ENCODE measurements at places on chromosomes 5 and 9.

DNA sequence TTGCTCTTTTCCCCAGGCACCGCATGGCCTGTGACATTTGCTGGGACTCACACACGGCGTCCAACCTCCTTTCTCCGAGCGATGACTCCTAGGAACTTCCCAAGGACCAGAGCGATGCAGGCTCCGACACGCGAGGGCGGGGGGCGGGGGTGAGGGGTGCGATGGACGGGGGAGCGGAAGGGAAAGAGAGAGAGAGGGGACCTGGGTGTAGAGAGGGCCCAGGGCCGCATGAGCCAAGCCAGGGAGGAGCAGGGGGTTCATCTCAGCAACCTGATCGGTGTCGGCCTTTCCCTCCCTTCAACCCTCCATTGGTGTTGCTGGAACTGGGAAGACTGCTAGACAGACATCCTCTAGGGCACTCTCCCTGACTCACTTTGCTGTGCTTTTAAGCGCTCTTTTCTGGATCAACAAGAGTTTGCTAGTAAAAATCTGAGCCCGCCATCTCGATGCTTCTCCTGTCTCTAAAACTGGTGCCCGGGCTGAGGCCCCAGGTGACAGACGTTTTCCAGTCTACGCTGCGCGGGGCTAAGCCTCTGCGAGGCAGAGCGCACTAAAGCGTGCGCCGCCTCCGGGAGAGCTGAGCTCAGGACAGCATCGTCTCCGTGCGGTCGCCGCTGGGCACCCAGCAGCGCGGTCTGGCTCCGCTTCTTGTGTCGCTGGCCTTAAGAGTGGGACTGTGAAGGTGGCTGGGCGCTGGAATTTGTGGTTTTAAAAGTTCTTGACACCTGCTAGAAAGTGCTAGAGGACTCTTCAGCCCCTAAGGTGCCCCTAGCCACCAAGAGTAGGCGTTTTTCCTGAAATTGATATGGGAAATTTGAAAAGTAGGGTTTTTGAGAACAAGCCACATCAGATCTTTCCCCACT is 1.0 kb upstream of the TSLP start:
- DNase-seq, result peak; percentile 65

DNA sequence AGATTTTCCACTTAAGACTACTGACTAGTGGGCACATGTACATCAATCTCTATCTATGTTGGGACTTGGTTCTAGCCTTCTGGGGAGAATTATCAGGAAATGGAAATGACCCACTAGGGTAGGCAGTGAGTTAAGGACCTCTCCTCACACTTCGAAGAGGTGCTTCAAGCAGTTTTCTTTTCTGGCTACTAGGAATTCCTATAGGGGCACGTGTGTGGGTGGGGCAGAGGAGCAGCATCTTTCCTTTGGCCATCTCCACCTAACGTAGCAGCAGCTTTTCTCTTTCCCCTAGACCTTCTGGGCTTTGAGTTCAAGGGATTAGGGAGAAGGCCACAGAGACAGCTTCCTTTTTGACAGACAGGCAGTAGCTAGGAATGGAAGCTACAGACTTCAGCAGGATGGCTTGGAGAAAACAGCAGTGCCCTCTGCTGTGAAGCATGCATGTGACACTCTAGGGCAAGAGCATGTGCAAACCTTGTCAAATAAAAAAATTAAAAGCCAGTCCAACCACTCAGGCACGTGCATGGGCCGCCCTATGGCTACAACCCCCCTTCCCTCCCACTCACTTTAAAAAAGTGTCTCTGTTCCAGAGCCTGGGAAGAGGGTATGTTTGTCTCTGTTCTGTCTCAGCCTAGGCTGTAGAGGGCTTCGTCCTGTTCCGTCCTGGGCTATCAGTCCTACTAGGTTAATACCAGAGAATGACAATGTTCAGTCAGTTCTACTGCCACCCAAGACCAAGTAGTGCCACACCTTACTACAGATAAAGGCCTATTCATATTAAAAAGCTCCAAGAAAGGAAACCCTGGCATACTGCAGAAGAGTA is 8.7 kb upstream of the GFRA3 start:
- DNase-seq, result no peak

DNA sequence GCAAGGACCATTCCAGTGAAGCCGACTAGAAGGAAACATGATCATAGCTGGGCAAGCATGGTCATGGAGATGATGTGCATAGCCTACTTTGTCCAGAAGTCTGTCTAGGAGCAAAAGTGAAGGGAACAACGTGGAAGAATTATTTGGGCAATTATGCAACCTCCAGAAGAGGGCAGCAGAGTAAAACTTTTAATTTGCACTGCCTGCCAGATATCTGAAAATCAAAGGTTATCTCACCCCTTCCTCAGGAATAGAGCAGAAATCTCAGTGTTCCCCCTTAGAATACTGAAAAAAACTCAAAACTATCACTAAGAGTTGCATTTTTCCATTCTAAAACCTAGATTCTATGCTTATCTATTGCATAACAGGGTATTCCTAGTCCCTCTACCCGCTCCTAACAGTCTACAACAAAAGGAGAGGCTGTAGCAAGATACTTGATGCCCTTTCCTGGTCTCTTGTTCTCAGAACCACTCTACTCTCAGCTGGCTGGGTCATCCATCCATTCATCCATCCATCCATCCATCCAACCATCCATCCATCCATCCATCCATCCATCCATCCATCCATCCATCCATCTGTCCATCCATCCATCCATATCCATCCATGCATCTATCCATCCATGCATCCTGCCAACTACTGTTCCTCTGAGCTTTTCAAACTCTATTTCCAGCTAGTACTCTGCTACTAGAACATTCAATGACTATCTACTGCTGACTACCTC is 8.4 kb upstream of the SETD9 start:
- DNase-seq, result peak; percentile 62

DNA sequence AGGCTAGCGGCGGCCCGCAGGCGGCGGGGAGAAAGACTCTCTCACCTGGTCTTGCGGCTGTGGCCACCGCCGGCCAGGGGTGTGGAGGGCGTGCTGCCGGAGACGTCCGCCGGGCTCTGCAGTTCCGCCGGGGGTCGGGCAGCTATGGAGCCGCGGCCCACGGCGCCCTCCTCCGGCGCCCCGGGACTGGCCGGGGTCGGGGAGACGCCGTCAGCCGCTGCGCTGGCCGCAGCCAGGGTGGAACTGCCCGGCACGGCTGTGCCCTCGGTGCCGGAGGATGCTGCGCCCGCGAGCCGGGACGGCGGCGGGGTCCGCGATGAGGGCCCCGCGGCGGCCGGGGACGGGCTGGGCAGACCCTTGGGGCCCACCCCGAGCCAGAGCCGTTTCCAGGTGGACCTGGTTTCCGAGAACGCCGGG is 253 bp downstream of the SLC12A2 start:
- DNase-seq, result no peak

GRCh38 chr5:66529704-66530103 is 66.5 kb upstream of the MAST4 start:
- DNase-seq, result no peak

DNA sequence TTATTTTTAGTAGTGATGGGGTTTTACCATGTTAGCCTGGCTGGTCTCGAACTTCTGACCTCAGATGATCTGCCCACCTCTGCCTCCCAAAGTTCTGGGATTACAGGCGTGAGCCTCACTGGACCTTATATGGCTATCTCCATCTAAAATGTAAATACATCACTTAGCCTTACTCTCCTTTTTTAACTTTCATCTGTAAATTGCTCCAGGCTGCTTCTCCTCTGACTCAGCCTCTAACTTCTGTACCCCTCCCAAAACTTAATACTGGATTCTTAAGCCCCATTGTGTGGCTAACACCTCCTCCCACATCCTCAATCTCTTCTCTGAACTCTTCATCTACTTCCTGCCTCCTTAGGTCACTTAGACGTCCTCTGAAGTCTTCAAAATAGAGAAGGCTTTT is 4.0 kb downstream of the SNX30 start:
- DNase-seq, result no peak

DNA sequence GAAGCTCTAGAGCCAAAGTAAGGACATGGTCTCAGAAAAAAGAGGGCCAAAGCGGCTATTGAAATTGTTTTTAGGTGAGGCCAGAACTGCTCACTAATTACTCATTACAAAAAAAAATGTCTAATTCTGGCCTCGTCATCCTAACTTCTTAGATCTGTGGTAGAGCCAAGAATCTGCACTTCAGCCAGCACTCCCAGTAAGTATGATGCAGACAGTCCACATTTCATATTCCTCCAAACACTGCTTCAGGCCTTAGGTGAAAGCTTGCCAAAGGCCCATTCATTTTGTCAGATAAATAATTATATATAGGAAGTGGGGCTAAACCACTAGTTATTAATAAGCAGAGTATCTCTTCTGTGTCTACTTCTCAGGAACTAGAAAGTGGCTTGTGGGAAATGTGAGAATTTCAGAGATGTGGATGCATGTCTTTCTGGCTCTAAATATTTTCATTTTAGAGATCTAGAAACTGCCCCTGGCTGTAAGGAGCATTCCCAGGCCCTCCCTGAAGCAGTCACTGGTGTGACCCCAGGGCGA is 554.0 kb downstream of the TLE4 start:
- no peak for DNase-seq

DNA sequence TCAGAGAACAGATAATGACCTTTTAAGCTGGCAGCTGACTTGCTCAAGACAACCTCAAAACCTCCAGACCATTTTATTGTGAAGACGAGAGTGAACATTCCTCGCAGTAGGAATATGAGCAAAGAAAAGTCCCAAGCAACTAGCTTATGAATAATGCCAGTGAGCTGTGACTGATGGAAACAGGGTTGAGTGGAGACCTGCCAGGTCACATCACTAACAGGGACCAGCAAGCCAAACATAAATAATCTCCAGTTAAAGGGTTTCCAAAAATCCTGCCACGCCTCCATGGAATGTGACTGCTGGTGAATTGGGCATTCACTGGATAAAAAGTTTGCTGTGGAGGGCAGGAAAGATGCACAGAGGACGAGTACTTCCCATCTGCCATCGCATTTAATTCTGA is 185.4 kb downstream of the CRB2 start:
- no peak for DNase-seq

- DNase-seq, result no peak
Observed at GRCh38 chr9:37468620-37469019, 3.4 kb upstream of the ZBTB5 start.

DNA sequence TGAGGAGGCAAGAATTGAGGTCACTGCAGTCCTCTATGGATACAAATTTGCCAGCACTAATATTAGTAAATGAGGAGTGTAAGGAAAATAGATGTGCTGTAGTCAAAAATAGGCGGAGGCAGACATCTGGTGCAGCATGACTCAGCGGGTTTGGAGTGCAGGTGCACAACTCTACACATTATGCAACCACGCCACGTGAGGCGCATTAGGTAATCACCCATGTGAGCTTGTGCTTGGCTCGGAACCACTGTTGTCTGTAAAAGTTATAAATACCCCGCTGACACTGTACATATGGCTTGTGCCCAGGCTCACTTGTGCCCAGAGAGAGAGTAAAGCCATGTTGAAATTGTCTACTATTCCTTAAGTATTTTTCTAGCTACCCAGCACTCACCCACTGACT is 623.5 kb upstream of the NUDT12 start:
- no peak for DNase-seq

DNA sequence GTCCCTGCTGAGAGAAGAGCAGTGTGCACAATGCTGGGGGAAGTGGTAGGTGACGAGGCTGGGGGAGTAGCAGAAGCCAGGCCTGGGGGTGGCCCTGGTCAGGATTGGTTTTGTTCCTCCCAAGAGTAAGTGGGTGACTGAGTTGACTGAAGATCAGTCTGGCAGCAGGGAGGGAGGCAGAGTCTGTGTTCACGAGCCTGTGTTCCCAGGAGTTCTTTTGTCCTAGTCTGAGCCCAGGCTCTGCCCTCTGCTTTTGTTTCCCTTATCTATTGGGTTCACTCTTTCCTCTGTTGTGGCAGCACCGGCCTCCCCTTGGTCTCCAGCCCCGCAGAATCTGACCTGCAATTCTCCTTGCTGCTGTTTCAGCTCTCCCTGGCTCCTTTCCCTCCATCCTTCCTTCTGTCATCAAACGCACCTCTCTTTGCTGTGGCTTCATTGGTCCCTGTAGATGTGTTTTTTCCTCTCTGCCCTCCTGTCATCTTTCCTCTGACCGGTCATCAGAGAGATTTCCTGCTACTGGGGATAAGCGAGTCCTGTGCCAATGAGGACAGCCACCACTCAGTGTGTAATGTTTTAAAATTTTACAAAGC is 607.4 kb downstream of the KIF4B start:
- no peak for DNase-seq

GRCh38 chr9:96068511-96068910 is 193.0 kb downstream of the ERCC6L2 start:
- DNase-seq, result no peak

DNA sequence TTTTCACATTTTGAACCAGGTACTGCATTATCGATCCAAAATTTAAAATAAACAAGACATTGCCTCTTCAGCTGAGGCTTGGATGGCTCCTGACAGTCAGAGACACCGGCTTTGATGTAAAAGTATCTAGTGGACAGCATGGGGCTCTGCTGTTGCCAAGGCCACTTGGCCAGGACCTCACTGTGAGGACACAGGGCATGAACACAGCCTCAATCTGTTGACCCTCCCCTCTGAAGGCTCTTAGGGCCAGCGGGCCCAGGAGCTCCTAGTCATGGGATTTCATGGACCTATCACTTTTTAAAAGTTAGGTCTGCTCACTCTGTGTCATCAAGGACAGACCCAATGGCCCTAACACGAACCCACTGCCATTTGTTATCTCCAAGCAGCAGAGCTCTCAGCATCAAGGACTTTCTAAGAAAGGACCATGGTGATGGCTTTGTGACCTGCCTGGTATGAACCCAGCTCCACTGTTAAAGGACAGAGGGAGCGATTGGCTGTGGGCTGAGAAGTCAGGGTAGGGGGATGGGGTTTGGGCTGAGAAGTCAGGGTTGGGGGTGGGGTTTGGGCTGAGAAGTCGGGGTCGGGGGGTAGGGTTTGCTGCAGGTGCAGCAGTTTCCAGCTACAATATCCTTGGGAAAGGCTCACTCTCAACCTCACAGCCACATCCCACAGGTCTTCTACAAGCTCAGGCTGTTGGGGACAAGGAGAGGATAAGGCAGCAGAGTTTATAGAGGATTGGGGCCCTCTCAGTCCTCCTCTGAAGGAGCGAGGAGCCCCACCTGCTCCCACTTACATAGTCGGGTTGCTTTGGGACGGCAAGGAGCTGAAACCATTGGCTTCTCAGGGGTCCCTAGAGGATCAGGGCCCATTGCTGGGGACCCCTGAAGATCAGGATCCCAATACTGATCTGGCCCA is 146.8 kb downstream of the BARX1 start:
- DNase-seq, result no peak

GRCh38 chr9:132651259-132651658 is 18.5 kb downstream of the DDX31 start:
- no peak for DNase-seq

- peak; percentile 94 for DNase-seq
Observed at GRCh38 chr9:133994353-133995011, 2.4 kb upstream of the VAV2 start.

DNA sequence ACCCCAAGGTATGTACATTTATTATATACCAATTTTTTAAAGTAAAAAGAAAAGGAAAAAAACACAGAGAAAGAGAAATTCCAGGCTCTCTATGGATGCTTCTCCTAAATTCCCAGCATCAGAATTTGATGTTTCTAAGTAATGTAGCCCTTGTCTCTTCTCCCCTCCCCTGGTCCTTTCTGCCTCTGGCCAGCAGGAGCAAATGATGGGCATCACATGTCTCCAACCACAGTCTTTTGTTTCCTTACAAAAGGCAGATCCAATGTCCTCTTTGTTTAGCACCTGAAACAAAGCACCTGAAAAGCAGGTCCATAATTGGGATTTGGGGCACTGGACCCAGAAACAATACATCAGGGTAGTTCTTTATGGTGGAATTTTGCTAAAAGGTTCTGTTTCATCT is 50.4 kb upstream of the APC start:
- DNase-seq, result no peak

GRCh38 chr5:101647861-101648260 is 648.2 kb downstream of the SLCO4C1 start:
- DNase-seq, result no peak

GRCh38 chr9:134571946-134572917 is 69.4 kb upstream of the COL5A1 start:
- peak; percentile 54 for DNase-seq

- DNase-seq, result no peak
Observed at GRCh38 chr9:69975681-69976080, 68.0 kb upstream of the MAMDC2 start.

Measured in activated CD8-positive, alpha-beta memory T cell treated with anti-CD3 and anti-CD28 coated beads for 24 hours (primary cell).